C1 segment of cervical spinal cord (tissue), 14 donors: ENCODE measurements at places on chromosomes 2 and 18.

- DNase-seq: no peak
These were observed 90.4 kb downstream of the MBD2 start for GRCh38 chr18:54134053-54134452.

- DNase-seq: no peak
These were observed 32.8 kb upstream of the IL1B start for GRCh38 chr2:112869258-112869842.

- no peak for DNase-seq
These were observed 10.3 kb upstream of the CTAGE1 start for GRCh38 chr18:22427822-22428549.

GRCh38 chr2:12555012-12555645 lies 161.6 kb upstream of the TRIB2 start:
- no peak for DNase-seq

- DNase-seq: no peak
These were observed 47.3 kb upstream of the TACR1 start for GRCh38 chr2:75246441-75247167.

DNA sequence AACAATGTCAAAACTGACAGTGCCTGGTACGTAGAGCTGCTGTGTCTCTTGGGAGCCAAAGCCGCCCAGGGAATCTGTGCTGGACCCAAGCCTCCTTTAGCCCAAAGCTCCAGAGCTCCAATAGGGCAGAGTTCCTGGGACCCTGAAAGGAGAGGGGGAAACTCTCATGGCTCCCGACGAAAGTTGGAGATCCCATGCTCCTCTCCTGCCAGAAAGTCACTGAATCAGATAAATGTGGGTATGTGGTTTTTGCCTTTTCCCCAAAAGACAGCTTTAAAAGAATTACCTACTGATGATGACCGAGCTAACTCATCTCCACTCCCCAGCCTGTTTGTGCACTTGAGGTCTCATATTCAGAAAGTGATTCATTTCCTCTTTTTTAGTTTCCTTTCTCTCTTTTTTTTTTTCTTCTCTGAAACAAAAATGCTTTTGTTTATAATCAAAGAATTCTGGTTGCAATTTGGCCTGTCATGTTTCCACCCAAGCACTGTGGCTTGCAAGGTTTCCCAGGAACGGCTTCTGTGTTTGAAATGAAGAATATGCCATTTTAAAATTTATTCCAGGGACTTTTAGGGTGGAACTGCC lies 14.1 kb upstream of the PMAIP1 start:
- DNase-seq: no peak

DNA sequence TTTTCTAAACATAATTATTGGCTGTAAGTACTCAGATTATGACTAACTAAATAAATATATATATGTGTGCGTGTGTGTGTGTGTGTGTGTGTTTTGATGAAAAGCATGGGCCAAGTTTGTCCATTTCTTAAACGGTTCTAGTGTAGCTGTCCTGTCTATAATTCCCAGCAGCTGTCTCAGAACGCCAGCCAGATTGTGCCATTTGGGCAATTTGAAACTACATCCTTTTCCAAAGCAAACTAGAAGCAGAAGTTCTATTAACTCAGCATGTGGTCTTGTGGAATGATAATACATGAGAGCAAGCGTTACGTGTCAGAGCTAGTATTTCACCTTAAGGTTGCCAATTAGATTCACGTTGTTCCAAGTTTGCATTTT lies 1.7 kb downstream of the ARHGAP28 start:
- no peak for DNase-seq

DNA sequence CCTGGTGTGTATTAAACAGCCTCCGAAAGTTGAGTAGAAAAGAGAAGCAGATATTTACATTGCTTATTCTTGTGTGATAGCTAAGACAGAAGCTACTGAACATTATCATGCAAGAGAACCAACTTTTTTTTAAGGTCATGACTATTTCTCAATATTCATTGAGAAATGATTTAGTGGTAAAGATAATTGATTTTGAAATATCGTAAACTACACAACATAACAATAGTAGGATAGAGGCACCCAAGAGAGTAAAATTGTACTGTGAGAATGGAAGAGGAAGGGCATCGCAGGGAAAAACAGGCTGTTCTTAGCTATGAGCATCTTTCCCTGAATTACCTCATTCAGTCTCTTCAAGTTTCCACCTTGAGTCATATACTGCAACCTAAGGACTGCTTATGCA lies 25.2 kb downstream of the HRH4 start:
- DNase-seq: no peak
